ENCODE measurements at places on chromosomes 7 and 10.

DNA sequence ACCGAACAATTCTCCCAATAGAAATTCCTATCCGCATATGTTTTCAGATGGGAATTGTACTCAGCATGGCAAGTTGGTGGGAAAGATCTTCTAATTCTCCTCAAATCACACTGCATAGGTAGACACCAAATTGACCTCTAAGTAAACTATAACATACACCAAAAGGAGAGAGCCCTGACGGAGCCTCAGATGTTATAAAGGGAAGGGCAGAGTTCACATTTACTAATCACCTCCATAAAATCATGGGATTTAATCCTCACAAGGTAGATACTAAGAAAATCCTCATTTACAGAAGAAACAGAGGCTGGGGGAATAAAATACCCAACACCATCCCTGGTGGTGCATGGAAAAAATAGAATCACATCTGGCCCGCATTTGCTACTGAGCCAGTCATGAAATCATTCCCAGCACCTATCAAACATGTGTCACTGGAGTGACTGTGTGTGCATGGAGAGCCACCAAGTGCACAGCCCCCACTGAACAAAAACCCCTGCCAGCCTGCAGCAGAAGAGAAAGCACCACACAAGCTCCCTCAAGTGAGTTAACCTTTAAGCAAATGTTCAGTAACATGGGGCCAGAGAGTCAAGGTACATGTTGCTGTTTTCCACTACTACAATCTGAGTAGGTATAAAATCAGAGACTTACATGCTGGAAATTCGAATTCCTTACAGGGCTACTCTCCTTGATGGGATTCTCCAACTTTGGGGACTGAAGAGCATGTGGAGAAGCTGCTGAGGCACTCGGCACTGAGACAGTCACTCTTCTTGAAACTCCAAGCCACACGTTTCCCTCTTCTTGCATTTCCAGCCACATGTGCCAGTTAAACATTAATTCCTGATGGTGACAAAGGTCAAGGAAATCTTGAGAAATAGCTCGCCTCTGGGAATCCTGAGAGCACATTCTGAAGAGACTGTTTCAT lies at the start of gene DDC:
TSS of gene DDC (minus strand) at position 766 of the 919 bp plus-strand sequence. CDS start 21,320 bp downstream, outside the sequence.
- DNase-seq, result no peak

DNA sequence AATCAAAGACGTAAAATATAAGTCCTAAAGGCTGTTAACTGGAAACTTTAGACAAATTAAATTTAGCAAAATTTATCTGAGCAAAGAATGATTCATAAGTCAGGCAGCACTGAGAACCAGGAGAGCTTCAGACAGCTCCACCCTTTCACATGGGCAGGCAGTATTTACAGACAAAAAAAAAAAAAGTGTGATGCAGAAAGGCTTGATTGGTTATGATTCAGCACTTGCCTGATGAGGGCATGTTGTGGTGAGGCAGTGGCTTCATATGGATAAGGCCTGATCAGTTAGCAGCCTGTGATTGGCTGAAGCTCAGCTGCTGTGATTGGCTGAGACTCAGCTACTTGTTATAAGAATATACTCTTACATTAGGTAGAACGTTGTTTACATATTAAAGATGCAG lies 495.4 kb upstream of the POM121L12 start:
- DNase-seq, result no peak

DNA sequence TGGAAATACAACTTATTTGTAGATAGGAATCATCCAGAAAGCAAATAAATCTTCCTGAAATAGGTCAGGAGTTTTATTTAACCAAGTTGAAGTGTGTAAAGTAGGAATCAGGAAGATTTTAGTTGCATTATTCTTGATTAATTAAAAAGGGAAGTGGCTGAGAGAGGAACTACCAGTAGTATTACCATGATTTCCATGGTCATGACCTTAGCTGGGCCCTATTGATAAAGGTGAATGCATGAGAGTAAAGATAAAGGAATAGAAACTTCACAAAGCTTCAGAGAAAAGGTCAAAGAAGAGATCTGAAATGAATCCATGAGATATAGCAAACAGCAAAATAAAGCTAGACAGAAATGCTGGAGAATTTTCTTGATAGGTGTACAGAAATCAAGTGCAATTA lies 46.2 kb upstream of the DLX6 start:
- DNase-seq, result no peak

DNA sequence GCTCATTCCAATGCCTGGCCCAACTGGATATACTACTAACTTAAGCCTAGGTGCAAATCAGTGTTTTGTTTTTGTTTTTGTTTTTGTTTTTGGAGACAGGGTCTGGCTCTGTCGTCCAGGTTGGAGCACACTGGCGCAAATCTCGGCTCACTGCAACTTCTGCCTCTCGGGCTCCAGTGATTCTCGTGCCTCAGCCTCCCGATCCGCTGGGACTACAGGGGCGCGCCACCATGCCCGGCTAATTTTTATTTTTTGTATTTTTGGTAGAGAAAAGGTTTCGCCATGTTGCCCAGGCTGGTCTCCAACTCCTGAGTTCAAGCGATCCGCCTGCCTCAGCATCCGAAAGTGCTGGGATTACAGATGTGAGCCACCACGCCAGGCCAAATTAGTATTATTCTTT lies 1.6 kb downstream of the PPP3CB start:
- no peak for DNase-seq

GRCh38 chr7:91398341-91398740 lies 134.1 kb downstream of the FZD1 start:
- DNase-seq, result no peak
